Stimulated activated naive CD4-positive, alpha-beta T cell treated with Interleukin-2 at 50 U/mL for 16 hours (primary cell): ENCODE measurements at places on chromosomes 5 and 9.

DNA sequence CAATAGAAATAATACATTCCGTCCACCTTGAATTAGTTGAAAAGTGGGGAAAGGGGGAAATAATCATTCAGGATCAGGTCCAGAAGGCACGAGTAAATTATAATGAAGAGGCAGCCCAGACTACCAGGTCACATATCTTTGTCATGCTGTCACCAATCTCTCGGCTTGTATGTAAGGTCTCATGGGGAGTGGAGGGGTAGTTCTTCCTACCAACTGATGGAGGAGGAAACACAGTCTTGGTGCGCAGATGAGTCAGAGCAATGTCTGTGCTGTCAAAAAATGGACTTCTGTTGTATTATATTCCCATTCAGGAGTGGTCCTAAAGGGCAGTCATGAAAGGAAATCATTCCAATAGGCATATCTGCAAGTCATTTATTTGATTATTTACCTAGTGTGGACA, 164.2 kb upstream of the PTGER4 start:
- DNase-seq, result no peak

GRCh38 chr9:105332471-105332870, 88.0 kb downstream of the SLC44A1 start:
- DNase-seq, result no peak

- no peak for DNase-seq
Observed at GRCh38 chr9:33662871-33663270, 132.5 kb upstream of the PRSS3 start.

DNA sequence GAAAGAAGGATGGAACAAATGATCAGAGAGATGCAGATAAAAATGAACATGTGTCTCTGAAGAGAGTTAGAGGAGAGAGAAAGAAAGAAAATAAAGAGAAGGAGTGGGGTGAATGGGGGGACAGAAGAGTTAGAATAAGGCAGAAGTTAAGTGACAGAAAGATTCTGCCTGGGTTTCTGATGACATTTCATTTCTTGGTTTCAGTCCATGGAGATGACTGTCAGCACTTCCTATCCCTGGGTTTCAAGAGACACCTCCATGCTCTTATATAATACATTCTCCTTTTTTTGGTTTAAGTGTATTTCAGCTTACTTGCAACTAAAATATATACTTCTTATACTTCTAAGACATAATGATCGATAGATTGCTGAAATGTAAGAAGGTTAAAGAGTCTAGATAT, 213.0 kb upstream of the IL12B start:
- no peak for DNase-seq

DNA sequence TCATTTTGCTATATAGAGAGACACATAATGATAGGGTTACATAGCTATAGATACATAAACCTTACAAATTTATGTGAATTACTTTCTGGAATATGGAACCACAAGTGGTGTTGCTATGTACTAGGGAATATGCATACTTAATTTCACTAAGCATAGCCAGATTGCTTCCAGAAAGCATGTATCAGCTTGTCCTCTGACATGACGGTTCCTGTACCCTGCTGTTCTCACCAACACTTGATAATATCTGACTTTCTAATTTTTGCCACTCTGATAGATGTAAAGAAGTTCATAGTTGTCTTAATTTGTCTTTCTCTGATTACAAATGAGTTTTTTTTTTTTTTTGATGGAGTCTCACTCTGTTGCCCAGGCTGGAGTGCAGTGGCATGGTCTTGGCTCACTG, 18.0 kb upstream of the CKS2 start:
- DNase-seq, result no peak

DNA sequence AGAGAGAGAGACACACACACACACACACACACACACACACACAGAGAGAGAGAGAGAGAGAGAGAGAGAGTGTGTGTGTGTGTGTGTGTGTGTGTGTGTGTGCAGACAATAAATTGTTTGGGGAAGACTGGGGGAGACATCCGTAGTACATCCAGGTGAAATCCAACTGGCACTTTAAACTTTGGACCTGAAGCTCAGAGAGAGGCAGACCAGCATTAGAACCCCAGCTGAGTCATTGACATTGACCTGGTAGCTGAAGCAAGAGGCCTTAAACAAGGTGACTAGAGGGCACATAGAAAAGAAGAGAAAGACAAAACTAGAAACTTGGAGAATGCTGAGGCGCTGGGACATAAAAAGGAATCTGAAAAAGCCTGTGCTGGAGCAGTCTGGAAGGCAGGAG, 251.5 kb downstream of the CRB2 start:
- no peak for DNase-seq

- no peak for DNase-seq
Observed at GRCh38 chr9:113612828-113613227, 149.3 kb downstream of the RGS3 start.

DNA sequence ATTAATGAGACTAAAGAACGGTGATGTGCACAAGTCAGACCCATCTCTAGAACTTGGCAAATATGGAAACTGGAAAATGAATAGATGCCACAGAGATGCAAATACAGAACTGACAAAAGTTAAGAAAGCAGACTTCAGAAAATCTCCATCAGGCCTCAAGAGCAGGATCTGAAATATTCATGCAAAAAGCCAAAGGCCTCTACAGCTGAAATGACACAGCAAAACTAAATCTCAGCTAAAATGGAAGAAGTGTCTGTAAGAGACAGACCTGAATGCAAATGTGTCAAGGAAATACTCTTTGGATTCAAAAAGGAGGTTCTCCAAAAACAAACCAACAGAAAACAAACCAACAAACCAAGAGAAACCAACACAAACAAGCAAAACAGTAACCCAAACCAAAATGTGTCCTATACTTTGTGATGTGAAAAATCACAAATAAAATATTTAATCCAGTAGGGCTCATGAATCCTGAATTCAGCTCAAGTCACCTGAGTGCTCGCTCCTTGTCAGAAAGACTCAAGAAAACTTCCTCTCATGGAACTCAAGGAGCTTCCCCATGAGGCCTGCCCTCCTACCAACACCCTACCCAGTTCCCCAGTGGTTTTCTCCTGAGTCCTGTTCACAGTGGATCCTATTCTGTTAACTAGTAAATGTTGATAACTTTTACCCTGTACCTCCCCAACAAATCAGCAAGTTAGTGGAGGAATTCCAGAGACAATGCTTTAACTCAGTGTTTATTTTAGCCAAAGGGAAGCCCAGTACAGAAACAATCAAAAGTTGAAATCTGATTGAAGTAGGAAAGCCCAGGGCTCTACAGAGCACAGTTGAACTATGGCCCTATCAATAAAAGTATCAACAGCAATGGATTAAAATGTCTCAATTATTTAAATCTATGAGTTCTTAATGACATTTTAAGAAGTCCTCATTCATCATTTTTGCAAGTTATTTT, 14.6 kb downstream of the MRPS27 start:
- no peak for DNase-seq

- DNase-seq, result peak; percentile 2
Observed at GRCh38 chr9:97615439-97616072, 17.6 kb downstream of the TSTD2 start.

DNA sequence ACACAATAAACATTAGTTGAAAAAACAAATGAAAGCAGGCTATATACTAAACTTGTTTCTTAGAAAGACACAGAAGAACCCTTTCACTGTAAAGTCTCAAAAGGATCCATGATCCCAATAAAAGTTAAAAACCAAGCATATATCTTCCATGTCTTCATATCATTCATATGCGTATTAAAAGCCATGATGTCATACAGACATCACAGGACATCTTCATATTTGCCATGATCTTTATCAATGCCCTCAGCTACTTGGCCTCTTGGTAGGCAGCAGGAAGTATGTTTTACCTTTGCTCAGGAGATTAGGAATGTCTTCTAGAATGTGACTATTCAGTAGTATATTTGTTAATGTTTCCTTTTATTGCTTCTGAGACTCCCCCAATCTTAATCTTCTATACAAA, 16.8 kb downstream of the AP3B1 start:
- no peak for DNase-seq

DNA sequence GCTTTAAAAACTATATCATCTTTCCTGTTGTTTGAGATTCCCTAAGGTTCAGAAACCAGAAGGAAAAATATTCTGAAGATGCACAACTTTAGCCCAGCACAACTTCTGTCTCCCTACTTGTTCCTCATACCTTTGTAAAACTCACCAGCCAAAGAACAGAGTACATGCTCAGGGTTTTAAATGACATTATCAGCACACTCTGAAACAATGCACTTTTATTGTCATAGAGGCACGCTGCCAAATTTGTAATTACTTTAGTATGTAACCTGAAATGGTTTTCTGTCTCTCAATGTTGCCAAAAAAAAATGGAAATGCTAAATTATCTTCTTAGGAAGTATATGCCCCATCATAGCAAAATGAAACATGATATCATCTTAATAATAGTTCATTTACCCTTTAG, 383.6 kb upstream of the CDH6 start:
- no peak for DNase-seq

GRCh38 chr9:134892820-134893420, 12.3 kb downstream of the FCN2 start:
- DNase-seq, result no peak

- no peak for DNase-seq
Observed at GRCh38 chr5:125331987-125332598, 585.7 kb upstream of the ZNF608 start.

DNA sequence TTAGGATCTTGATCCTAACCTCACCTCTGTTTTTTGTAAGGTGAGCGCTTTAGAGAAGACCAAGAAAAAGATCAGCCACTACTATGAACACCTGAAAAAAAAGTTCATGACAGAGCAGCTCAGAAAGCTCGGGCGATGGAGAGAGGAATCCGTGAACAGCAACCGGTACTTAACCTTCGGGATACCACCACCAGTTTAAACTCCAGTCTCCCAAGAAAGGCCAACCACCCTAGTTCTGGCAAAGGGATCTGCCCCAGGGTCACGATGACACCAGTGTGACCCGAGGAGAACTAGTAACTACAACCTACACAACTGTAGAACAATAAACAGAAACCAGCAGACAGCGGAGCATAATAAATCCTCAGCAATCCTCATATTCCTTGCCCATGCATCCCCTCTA, 8.5 kb downstream of the C5orf52 start:
- no peak for DNase-seq

- no peak for DNase-seq
Observed at GRCh38 chr9:134154262-134154701, 10.1 kb downstream of the RNU6ATAC start.

DNA sequence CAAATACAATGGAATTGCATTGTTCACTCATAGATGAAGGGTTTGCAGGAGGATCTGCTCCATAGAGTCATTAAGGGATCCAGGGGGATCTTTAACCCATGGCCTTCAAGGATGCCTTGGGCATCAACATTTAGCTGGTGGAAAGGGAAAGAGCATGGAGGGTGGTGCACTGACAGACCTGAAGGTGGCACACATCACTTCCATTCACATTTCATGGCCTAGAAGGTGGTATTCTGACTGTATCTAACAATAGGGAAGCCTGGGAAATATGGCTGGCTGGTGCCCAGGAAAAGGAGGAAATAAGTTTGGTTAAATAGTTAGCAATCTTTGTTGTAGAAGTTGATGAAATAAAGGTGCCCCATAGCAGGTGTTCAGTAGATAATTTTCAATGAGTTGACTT, 230.2 kb downstream of the CD180 start:
- no peak for DNase-seq
